ENCODE measurements at places on chromosomes 4 and X.
A peak's percentile ranks its signal among the peaks of the same experiment; 100 is the strongest.

GRCh38 chr4:102454981-102455685, 46.0 kb upstream of the NFKB1 start:
- DNase-seq = no peak

DNA sequence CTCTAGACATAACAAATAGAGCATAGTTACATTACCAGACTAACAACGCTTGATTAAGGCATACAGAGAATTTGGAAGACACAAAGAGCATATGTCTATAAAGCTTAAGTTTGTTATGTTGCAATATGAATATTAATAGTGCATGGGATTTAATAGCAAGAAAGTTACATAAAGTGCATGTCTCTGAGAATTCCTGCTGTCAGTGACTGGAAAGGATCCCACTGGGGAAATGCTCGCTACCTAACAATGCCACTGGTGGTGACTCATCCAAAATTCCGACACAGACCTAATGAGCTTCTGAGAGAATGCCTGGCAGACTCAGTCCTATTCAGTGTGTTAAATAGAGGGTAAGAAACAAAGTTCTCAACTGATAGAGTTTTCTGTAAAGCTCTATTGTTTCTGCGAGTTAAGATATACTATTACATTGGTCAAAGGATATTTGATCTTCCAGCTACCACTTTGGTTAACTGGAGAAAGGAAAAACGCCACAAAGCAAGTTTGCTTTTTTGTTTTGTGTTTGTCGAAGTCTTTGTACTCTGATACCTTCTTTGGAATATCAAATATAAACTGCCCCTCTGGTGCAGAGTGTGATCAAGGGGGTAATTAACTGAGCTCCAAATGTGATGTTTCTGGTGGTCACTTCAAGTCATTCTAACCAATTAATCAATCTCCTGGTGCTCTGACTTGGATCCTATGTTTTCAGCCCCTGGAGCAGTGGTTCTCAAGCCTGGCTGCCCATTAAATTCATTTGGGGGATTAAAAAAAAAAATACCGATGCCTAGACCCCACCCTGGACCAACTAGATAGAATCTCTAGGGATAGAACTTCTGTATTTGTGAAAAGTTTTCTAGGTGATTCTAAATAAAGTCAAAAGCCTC, 107.9 kb downstream of the PALLD start:
- no peak for DNase-seq

GRCh38 chr4:143085224-143085623, 99.5 kb upstream of the USP38 start:
- no peak for DNase-seq

DNA sequence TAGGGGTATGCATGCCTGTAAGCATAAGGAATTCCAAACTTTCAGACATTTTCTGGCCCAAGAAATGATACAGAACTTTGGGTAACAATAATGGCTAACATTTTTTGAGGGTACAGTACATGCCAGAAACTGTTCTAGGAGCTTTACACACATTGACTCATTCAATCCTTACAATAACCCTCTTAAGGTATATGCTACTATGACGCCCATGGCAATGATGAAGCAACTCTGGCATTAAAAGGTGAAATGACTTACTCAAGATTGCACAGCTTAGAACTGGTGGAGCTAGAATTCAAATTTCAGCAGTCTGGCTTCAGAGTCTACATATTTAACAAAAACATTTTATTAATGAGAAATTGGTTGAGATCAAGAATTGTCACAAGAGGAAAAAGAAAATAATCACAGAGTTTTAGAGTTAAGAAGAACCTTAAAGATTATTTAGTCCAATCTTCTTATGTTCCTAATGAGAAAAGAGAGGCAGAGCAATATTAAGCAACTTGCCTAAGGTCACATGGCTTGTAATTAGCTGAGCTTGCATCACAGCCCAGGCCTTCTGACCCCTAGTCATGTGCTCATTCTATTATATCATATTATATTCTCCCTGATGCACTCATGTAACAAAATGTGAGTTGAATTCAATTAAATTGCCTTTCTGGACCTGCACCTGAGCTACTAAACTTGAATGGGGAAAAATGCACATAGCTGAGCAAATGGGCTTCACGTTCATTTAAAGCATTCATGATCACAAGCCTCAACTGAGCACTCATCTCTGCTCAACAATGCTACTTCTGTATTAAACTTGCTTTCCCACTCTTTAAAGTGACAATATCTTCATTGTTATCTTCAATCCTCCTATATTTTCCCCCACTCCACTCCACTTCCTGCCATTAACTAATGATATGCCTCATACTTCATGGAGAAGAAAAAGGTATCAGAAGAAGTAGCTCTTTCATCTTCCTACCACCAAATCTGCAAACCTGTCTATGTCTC, 73.2 kb downstream of the ENOX2 start:
- no peak for DNase-seq

GRCh38 chr4:121706595-121707021, 9.8 kb upstream of the ANXA5 start:
- no peak for DNase-seq

DNA sequence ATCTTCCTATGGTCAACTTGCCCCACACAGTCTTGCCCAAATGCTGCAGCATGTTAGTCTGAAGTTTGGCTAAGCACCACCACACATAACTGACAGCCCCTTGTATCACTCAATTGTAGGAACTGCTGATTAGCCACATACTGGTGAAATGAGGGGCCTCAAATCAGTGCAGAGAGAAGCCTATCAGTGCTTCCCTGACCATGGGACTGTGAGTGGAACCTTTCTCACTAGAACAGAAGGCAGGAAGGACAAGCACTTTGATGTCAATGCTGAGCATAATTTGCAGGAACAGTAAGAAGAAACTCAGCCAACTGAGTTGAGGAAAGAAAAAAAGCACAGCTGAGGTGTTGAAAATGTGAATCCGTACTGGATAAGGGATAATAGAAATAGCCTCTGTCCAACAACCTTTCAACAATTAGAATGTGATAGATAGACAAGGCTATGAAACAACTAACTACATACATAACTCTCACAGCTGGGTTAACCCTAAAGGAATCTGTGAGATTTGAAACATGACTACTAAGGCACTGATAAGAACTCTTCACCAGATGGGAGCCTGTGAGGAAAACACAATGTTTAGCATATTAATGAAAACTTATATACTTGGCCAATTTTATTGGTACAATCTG, 136.6 kb upstream of the SH3RF1 start:
- DNase-seq = no peak

DNA sequence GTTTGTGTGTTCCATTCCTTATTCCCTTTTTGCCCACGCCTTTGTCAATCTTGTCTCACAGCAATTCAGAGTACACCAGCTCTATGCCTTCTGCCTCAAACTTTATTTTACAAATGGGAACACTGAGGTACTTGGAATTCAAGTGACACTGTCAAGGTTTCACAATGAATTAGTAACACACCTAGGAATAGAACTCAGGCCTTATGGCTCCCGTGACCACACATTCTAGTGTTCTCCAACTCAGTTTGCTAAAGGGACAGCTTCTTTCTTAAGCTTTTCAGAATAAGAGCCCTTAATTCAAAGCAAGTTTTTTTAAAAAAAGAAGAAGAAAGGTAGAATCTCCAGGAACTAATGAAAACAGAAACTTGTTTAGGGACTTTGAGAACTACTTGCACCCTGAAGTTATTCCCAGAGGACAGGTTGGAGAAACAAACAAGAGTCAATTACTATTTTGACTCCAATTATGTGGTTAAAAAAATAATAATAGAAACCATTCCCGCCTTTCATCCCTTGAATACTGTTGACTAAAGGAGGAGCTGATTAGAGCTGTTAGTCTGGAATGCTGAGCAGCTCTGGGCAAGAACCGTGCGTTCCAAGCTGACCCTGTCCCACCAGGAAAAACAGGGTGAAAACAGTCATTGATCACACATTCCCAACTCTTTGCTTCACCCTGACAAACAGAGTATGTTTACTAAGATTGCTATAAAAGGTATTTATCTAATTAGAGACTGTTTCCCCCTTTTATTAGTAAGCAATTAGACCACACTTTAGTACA, 408.8 kb upstream of the CNKSR2 start:
- no peak for DNase-seq

DNA sequence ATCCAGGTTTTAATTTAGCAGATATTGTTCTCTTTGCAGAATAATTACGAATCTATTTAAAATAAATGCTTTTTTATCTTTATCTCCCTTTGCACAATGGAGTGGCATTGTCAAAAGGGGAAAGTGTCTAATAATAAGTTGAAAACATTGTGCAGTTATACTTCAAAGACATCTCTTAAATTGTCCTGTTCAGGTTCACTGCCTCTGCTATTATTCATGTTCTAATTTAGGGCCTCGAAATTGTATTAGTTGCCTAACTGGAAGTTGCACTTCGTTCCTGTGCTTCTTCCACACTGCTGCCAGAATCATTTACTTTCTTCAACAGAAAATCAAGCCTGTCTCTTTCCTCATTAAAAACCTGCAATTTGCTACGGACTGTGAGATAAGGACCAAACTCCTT, 150.5 kb upstream of the SPRY1 start:
- DNase-seq = no peak

DNA sequence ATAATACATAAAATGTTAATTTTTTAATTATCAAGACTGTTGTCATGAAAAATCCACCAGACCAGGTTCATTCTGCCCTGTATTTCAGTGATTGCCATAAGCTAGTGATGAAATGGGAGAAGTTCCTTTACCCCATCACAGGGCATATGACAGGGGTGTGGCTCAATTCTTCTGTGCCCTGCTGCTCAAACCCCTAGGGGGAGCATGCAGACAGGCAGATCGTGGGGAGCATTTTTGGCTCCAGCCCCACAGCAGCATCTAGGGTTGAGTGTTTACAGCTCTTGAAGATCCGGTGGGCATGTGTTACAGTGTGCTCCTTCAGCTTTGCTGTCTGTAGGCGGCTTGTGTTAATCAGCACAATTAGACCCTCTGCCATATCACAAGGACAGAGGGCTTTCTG, 700.7 kb downstream of the PCDH18 start:
- no peak for DNase-seq

- no peak for DNase-seq
Measured at GRCh38 chrX:75154871-75155270, 1.2 kb downstream of the ABCB7 start.

GRCh38 chr4:175143116-175143515, 225.0 kb downstream of the ADAM29 start:
- no peak for DNase-seq

DNA sequence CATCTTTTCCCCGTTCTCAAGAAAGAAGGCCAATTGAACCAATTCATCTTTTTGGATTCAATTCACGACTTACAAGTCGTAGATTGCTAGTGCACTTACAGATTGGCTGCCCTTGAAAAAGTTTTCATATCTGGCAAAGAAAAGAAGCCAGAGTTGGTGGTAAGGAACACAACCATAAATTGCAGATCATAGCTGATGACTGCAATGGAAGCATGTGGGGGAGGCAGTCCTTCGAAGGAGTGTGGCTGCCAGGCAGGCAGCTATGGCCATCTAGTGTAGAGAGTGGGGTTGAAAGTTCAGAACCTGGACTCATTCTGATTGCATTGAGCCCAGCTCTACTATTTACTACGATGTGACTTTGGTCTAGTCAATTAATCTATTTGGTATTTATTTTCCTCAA, 4.5 kb downstream of the GPM6A start:
- DNase-seq = no peak

GRCh38 chrX:51437521-51437920, 58.9 kb downstream of the NUDT11 start:
- no peak for DNase-seq

DNA sequence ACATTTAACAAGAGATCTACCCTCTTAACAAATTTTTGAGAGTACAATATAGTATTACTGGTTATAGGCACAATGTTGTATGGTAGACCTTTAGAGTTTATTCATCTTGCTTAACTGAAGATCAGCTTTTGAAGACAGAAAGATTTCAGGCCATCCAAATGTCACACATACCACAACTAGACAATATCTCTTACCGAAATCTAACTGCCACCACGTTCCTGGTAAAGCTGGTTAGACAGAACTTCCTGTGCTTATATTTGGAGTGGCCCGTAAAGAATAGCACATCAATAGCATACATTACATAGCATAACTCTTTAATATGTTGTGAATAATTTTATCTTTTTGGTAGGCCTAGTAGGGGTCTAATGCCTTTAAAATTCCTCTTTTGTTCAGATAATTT, 29.8 kb upstream of the ARHGEF6 start:
- DNase-seq = no peak

DNA sequence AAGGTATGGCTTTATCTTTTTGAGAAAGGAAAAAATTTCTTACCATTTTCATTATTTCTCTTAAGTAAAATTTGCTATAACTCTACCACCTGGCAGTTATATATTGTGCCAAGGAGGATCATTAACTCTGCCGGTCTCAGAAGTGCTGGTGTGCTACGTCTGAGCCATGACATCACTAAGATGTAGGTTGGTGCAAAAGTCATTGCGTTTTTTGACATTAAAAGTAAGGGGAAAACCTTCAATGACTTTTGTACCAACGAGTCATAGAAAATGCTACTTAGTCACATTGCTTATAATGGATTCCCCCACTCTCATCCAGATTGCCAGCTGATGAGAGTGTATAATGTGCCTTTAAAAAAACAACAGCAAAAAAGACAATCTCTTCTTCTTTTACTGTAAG, 569.1 kb upstream of the GALNT7 start:
- no peak for DNase-seq

DNA sequence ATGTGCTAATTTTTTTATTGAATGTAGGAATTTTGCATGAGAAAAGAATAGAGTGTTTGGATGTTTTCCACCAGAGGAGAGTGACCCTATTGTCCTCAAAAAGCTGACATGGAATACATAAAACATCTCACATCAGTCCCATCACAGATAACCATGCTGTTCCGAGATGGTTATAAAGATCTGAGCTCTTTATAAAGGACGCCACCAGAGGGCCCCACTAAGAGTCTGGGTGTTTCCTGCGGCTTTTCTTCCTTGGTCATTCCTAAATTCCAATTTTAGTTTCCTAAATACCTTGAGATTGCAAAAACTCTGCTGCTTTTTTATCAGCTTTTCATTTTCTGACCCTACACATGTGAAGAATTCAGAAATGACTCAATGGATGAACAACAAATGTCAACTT, 504.5 kb upstream of the FRG1 start:
- DNase-seq = no peak

DNA sequence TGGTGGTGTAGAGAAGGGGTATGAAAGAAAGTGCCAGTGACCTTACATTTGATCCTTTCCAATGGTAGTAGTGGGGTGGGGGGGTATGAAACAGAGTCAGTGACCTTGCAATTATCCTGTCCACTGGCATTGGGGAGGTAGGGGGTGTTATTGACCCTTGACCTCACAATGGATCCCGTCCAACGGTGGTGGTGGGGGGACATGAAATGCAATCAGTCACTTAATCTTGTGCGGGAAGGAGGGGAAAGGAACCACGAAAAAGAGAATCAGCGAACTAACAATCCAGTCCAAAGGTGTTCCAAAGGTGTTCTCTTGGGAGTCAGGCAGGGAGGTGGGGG, 619 bp upstream of the PDK3 start:
- DNase-seq = no peak

GRCh38 chr4:116064331-116064730, 950.9 kb upstream of the NDST4 start:
- DNase-seq = no peak

GRCh38 chrX:30308263-30309138, 689 bp downstream of the NR0B1 start:
- DNase-seq = peak; percentile 46

GRCh38 chr4:121720109-121720508, 23.3 kb upstream of the ANXA5 start:
- DNase-seq = no peak

GRCh38 chr4:150067859-150068258, 10.4 kb upstream of the DCLK2 start:
- DNase-seq = no peak
